ENCODE measurements at places on chromosomes 2 and 18.

GRCh38 chr2:106065983-106066820, 127.9 kb downstream of the UXS1 start:
- no peak for DNase-seq

DNA sequence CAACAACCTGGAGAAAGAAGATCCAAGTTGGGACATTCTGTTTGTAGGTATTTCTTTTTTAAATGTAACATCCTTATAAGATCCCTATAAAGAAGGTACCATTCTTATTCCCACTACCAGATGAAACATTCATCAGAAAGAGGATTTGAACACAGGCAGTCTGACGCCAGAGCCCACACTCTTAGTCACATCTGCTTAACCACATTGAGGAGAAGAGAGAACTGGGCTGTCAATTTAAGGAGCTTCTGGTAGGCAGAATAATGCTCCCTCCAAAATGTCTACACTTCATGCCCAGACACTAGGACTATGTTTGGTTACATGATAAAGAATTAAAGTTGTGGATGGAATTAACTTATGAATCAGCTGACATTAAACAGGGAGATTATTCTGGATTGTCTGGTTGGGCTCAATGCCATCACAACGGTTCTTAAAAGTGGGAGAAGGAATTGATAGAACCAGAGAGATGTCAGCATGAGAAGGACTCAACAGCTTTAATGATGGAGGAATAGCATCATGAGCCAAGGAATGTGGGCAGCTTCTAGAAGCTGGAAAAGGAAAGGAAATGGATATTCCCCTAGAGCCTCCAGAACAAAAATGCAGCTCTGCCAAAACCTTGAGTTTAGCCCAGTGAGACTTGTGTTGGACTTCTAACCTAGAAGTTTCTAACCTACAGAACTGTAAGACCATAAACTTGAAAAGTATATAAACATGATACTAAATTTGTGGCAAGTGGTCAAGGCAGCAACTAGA, 82.2 kb downstream of the KLF7 start:
- no peak for DNase-seq

DNA sequence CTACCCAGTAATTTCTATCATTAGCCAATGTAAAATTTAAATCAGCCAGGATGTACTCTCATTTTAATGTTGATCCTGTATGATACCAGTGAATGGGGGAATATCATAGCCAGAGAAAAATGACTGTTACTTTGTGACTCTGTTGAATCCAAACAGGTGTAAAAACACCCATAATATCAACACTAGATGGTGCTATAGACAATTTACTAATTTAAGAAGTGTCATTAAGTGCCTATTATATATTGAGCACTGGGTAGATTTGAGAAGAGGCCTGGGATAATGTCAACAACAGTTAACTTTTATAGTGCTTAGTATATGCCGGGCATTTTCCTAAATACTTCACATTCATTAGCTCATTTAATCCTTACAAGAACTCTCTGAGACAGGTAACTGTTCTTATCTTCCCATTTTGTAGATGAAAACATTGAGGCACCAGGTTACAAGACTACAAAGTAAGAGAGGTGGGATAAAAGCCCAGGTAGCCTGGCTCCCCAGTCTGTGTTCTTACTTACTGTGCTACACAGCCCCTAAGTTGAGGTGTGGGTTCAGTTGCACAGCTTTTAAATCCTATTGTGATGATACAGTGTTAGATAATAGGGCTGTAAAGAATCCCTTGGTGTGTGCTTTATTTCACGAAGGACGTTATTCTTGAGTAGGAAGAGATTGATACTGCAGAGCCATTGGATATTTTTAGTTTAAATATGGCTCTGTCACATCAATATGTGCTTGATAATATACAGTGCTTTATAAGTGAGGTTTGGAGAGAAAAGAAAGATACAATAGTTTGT, 325.5 kb downstream of the AGPS start:
- no peak for DNase-seq

DNA sequence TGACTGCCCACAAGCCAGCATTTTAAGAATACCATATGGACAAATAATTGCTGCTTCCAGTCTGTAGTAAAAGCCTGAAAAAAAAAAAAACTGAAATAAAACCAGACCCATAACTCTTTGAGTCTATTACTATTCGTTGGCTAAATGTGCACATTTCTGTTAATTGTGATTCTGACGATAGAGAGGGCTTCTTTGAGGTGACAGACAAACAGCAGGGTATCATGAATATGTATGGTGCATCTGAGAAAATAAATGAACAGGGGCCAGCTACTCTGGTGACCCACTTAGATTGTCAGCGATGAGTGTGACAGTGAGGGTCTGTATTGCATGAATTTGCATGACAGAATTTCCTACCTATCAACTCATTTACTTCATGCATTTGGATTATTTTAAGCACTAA, 427.8 kb upstream of the SOX11 start:
- DNase-seq, result no peak

DNA sequence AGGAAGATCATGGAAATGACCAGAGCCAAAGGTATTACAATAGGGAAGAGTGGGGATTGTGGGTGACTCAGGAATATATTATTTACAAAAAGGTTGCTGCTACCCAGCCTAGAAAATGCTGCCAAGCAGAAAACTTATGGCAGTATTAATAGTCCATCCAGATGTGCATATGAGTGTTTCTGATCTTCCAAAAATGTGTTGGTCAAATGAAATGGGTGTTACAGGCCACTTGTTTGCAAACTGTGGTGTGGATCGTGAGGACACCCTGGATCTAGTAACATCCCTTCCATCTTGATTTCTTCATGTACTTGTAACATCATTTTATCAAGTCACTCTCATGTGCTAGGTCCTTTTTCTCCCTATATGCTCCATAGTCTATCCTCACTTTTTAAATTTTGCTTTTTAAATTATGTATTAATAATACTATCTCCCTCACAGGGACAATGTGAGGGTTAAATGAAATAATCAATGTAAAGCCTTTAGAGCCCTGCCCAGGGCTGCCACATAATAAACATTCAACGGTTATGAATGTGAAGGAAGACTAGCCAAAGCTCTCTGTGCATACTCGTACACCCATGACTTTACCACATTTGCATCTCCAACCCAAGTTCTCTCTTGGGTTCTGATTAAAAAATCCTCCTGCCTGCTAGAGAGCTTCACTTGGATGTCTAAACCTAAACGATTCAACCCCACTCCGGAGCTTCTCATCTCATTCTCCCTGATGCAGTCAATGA, 18.5 kb downstream of the CD226 start:
- no peak for DNase-seq

DNA sequence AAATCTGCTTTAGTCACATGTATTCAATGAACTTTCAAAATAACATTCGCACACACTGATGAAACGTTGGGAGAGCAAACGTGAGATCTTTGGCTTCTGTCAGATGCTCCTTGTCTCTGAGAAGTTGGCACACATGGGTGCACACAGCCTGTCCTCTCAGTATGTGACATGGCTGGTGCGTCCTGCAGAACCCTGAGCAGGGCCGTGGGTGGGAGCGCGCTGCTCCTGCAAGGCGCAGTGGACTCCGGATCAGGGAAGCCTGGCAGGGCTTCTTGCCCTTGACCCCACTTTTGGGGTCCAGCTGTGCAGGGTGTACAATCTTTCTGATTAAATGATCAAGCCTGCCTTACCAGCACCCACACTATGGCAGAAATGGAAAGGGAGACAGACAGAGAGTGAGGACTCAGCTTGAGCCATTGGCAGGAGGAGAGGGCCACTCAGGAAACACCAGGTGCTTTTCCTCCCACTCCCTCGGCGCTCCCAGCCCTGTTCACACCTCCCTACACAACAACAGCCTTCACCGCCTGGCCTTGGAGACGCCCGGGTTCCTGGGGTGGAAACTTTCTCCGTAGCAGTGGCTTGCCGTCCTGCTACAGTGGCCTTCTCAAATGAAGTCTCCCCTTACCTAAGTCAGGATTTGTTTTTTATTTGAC, 108.4 kb upstream of the SNTG2 start:
- DNase-seq, result no peak

DNA sequence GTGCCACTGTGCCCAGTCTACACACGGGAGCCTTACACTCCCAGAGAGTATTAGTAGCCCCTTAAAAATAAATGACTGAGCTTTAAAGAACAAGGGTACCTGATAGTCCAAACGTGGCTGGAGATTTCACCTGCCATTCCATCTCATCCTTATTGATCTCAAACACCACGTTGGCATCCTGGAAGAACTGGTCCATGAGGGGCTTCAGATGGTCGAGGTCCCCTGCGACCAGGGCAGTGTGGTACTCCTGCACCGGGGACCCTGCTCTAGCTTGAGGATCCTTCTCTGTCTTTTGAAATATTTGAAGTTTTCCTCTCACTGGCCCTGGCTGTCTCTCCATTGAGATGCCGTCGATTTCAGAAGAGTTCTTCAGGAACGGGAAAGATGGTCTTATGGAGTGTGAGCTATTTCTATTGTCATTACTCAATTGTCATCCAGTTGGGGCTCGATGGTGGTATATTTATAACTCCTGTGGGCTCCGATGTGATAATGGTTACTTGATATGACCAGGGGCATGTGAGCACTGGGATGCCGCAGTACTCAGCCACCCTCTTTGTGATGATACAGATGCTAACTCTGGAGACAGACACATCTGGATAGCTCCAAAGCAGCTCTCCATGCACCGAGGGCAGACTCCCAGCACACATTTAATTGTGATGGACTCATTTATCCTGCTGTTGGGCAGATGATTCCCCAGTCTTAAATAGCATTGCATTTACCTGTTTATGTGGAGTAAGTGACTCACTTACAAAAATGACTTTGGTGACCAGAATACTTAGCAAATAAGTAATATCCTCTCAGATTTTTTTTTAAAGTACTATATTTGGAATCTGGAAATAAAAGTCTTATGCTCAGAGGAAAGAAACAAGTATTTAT, 22.8 kb downstream of the ASB18 start:
- no peak for DNase-seq

DNA sequence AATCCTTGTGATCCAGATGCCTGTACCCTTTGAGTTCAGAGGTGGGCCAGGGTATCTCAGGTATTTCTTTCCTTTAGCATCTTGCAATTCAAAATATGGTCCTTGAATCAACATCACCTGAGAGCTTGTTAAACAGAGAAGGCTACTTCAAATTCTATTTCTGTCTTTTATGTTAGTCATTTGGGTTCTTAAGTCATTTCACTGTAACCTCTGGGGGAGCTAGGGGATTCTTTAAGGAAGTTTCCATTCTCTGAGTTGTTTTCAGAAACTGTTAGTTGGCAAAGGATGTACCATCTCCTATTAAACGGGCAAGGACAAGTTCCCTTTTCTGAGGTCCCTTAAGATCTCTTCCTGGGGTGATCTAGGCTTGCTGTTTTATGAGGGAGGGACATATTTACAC, 16.6 kb downstream of the CFLAR start:
- no peak for DNase-seq

GRCh38 chr2:24052951-24053350, 3.4 kb downstream of the FKBP1B start:
- DNase-seq, result no peak

GRCh38 chr2:106921451-106921850, 35.5 kb upstream of the ST6GAL2 start:
- no peak for DNase-seq

- no peak for DNase-seq
Measured at GRCh38 chr2:84856787-84857186, 24.1 kb downstream of the TRABD2A start.

DNA sequence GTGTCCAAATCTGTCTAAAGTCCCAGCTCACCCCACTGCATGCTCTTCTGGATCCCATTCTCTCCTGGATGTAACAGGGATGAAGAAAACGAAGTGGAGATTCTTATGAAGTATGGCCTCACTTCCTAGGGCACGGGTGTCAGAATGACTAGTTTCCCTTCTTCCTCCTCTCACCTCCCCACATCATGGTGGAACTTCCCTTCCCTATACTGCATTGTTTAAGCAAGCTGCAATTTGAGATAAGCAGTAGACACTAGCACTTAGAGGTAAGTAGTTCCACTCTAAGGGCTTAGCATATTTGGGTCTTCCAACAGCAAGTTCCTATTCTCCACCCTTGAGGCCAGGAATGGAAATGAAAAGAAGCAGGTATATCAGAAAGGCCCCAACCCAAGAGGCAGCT, 29.7 kb downstream of the SLC4A5 start:
- DNase-seq, result no peak

DNA sequence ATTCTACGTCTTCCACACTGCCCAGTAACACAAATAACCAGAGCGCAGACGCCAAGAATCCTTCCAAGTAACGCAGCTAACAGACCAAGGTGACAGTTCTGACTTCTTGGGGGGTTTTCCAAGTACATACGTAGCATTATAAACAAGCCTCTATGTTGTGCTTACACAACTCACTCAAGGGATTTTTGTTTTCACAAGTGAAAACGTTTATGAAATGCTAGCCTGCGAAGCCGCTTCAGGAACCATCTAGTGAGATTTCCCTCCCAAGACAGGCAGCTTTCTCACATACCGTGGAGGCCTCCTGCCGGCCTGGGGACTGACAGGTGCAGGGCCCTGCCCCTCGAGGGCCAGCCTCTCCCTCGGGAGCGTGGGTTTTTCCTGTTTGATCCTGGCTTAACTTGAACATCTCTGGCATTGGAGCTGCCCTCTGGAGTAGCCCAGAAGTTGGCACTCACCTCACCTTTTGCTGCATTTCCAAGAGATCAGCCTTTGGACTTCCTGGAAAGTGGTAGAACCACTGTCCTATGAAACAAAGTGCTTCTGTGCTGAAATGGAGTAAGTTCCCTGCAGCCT, 151.1 kb downstream of the MBP start:
- DNase-seq, result no peak

GRCh38 chr2:147345246-147345645, 499.6 kb upstream of the ACVR2A start:
- DNase-seq, result no peak

DNA sequence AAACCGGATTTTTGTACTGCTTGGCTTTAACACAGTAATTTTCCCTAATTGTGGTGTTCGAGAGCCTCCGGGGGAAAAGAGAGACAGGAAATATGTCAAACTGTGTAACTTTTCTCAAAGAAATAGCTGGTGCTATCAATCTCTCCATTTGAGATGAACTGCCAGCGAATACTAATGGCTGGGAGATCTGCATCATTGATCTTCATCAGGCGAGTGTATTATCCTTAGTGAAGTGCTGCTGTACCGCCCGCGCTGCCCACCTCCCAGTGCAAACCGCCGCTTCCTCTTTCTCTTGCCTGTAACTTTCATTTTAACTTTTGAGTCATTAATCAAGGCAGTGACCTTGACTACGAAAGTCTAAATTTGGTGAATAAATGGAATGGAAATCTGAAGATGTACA, 246.1 kb upstream of the ST6GAL2 start:
- DNase-seq, result no peak

DNA sequence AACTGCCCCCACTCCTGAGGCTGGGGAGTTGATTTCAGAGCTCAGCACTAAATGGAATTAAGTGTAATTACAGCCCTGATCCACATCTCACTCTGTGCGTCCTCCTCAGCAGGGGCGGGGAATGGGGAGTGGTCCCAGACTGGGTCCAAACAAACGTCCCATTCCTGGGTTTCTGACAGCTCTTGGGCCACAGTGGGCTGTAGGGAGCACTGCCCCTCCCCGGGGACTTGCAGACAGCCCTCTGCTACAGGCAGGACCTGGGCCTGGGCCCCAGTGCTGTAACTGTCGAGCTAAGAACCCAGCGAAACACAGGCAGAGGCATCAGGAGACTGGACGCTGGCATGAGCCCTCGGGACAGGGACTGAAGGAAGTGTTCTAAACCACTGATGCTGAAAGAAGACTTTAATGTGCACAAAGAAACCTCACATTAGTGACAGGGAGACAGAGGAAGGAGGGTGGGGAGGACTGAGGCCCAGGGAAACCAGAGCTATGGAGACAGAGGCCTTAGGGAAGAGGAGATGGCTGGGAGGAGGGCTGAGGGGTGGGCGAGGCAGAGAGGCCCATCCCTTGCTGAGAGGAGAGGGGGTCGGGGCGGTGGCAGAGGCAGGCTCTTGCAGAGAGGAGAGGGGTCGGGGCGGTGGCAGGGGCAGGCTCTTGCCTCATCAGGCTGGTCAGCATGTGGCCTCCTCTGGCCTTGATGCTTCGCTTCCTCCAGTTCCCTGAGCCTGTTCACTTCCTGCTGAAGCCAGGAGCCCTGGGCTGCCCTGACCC, 5.8 kb upstream of the SEMA4C start:
- no peak for DNase-seq

All from cortex of kidney (tissue), 1 donor.